ENCODE measurements at places on chromosomes 12 and 14.

DNA sequence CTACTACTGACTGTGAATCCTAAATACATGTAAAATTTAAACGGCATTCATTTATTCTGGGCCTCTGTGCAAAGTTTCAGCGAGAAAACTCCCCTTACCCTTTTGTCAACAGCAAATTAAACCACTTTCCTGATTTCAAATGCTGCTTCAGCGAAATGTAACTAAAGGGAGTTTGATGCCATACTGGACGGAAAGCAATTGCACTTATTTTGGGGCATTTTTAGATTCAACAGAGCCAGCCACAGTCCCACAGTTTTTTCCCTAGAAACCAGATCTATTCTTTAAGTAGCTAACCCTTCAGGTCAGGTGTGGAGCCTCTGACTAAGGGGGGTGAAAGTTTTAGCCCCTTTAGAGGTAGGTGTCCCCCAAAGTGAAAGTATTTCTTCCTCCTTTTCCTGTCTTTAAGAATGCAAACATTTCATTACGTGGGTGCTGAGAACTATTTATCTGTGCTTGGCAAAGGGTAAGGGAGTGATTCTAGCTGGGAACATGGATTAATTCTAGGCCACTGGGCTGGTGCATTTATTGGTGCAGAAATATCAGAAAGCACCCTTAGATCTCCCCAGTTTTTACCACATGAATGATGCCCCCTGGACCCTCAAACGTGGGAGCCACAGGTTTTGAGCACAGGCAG is 72.7 kb downstream of the SPTB start:
- no peak for DNase-seq

DNA sequence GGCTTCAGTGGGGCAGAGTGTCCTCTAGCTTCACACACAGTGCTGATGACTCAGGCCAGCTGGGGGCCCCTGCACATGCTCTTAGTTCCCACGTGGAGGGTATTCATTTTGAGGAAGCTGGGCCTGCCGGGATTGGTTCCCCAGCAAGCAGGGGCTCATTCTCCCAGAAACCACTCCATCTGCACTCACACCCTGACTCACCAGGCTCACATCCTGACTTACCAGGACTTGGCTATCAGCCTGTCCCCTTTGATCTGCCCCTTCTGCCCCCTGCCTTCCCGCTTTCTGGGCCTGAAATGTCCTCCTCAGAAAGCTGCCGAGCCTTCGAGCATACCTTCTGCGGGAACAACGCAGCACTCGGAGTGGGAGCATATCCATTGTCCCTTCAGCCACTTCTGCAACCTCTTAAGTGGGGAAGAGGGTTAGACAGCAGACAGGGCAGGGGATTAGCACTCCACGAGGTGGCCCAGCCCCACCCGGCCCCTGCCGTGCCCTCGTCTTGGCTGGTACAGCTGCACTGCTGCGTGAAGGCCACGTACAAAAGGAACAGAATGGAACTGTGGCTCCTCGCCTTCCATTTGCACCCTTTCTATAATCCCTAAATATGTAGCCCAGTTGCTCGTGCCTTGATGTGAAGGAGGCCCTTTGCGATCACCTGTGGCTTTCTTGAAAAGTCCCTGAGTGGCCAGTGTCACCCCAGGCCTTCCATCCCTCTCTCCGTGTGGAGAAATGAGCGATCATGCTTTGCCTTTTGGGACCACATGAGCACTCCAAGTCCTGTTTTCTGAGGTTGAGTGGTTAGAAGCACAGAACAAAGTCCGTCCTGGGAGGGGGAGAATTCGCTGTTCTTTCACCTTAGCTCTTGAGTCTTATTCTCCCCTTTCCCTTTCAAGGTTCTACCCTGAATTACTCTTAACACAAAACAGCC is 26.1 kb downstream of the TPCN1 start:
- DNase-seq = no peak

DNA sequence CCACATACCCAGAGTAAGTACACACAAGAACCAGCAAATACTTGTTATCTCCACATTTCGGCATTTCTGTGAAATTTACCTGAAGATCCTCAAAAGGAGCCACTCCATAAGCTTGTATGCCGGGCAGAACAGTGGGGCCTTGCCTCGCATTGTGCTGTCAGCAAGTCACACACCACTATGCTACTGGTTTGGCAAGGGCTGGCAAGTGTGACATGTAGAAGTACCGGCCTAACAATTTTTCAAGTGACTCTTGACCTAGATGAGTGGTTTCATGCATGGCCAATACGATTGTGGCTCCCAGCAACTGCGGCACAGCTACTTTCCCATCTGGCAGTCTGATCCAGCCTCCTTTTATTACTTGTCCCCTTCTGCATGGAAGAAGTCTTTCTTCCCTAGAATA is 69.8 kb downstream of the GAS2L3 start:
- no peak for DNase-seq

DNA sequence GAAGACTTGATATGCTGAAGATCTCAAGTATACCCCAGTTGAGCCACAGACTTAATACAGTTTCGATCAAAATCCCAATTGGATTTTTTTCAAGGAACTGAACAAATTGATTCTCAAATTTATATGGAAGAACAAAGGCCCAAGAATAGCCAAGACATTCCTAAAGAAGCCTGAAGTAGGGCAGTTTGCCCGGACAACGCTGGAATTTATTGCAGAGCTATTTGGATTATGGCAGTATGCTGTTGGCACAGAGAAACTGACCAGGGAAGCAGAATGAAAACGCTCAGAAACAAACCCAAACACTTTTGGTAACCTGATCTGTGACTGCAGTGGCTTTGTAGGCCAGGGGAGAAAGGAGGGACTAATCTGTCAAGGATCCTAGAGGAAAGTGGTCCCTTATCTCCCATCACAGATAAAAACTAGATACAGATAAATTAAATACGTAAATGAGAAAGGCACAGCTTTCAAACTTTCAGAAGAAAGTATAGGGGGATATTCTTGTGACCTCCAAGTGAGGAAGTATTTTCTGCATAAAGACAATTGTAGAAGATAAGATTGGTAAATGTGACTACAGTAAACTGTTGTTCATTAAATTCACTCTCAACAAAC is 35.9 kb upstream of the GSC start:
- DNase-seq = no peak

GRCh38 chr12:3836641-3837040 is 36.6 kb downstream of the PARP11 start:
- DNase-seq = no peak

- no peak for DNase-seq
Measured at GRCh38 chr14:38618514-38618913, 362.6 kb upstream of the CLEC14A start.

Measured in T-helper 2 cell treated with Interferon-gamma antibody and Interleukin-4, amounts not matched to agents 5 μg/mL and 100 μg/mL, for 36 hours (primary cell).